ENCODE measurements at places on chromosomes 16 and 17.

GRCh38 chr17:70636517-70637133 lies 467.3 kb downstream of the KCNJ2 start:
- no peak for DNase-seq

GRCh38 chr17:50833510-50834428 lies 1.6 kb upstream of the WFIKKN2 start:
- DNase-seq, result no peak

DNA sequence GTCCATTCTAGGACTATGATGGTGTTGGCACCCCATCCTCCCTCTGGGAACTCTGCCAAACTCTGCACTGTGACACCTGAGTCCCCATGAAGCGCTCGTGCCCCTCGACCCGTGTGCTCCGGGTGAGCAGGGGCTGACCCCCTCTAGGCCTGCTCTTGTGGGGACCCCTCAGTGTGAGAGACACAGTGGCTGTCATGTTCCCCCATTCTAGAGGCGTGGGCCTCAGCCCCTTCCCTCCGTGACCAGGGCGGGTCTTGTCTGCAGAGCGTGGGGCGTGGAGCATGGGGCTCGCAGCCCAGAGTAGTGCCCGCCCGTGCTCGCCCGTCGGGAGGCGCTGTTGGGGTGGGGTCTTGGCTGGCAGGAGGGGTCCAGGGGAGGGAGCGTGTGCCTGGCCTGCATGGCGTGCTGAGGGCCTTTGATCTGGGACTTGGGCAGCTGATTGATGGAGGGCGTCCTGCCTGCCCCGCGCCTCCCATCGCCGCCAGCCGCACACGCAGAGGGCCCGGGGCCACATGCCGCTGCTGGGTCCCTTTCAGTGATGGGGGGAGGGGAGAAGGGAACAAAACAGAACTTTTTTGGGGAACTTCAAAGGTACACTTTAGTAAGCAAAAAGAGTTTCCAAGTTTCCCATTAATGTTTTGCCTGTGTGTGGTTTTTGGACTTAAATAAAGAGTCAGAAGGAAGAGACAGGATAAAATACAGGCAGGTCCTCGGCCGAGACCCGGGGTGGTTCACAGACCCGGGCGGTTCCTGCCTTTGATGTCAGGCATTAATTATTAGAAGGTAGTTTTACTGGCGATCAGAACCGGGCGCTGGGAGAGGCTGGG lies 22.5 kb downstream of the CENPX start:
- no peak for DNase-seq

- no peak for DNase-seq
Measured at GRCh38 chr17:20242271-20242670, 225.1 kb downstream of the LGALS9B start.

- no peak for DNase-seq
Measured at GRCh38 chr17:36135465-36135864, 31.8 kb downstream of the CCL4 start.
